Cerebellar nuclear complex (tissue), 1 donor: ENCODE measurements at places on chromosomes 1 and 21.

DNA sequence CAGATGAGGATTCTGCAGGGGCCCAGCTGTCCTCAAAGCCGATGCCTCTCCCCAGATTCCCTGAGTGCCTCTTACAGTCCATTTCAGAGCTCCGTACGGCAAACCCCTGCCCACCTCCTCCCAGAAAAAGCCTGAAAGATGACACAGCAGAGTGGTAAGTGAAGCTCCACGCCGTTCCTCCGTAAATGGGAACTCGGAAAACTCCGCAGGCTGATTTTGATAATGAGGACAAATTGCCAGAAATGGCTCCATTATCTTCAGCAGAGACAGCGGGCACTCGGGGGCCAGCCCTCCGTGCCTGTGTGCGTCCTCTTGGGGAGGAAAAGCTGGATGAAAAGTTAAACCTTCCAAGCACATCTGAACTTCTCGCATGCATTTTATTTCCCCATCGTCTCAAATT is 81.1 kb downstream of the NPHP4 start:
- no peak for DNase-seq

- DNase-seq: no peak
Observed at GRCh38 chr1:202711949-202712635, 1.8 kb upstream of the SYT2 start.

- DNase-seq: no peak
Observed at GRCh38 chr1:192363177-192363576, 46.4 kb downstream of the RGS21 start.

- no peak for DNase-seq
Observed at GRCh38 chr1:9373619-9374018, 80.9 kb downstream of the SPSB1 start.

DNA sequence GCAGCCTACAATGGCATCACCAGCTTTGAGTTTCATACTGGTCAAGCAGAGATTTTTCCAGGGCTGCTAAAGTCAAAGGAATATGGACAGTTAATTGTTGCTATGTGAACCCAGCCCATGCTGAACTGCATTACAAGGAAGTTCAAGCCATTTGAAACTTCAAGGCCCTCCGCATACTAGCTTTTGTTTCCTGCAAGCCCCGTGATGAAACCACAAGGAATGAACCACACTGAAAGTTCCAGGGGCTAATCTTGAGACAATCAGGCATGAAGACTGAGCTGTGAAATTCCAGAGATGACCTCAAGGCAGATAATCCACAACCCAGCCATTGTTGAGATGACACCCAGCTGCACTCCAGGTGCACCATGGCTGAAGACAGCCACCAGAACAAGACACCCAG is 180.8 kb downstream of the C1orf21 start:
- DNase-seq: no peak

GRCh38 chr1:72170246-72170645 is 112.1 kb downstream of the NEGR1 start:
- DNase-seq: no peak

GRCh38 chr1:35745124-35745730 is 24.6 kb downstream of the CLSPN start:
- no peak for DNase-seq

- no peak for DNase-seq
Observed at GRCh38 chr1:215241451-215241850, 158.9 kb downstream of the KCNK2 start.

DNA sequence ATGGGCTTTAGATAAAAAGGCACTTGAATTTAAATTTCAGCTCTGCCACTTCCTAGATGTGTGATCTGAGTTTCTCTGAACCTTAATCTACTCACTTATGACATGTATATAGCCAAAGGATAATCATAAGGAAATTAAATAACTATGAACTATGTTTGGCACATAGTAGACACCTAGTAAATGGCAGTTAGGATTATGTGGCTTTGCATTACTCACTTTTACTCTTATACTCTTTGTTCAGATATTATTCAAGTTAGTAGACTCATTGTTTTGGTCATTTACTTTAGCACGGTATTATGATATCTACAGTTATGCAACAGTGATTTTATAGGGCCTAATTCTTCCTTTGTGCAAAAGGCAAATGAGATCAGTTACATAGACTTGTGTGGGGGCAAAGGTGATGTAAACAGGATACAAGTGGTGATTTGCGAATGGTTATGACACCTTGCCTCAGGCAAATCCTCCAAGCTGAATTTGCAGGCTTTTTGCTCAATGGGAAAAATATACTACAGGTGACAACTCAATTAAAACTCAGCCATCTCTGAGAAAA is 297.2 kb upstream of the PBX1 start:
- DNase-seq: no peak

DNA sequence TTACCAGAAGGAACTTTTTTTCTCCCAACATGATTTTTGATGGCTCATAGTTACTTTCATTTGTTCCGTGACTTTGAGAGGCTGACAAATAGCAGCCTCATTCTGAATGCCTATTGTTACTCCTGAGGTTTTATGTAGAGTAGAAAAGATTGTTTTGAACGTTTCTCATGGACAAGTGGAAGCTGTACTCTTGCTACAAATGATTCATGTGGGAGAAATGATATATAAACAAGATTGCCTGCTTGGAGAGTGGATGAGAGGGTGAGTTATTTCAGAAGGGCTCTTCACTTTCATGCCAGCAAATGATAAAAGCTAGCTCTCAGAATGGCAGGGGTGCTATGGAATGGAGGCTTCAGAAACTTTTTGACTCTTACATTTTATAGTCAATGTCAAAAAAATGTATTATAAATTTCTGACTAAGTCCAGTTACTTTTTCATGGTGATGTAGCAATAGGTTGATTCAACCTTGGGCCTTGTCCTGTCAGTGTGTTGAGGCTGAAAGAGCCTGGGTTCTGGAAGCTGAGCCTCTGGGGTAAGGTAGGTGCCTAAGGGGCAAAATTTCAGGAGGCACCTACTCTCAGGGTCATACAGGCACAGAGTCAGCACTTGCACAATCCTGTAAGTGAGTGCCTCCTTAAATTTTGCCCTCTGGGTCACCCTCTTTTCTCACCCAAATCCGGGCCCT is 19.4 kb downstream of the JUN start:
- DNase-seq: no peak

GRCh38 chr1:175192111-175192629 is 406 bp downstream of the KIAA0040 start:
- DNase-seq: no peak

DNA sequence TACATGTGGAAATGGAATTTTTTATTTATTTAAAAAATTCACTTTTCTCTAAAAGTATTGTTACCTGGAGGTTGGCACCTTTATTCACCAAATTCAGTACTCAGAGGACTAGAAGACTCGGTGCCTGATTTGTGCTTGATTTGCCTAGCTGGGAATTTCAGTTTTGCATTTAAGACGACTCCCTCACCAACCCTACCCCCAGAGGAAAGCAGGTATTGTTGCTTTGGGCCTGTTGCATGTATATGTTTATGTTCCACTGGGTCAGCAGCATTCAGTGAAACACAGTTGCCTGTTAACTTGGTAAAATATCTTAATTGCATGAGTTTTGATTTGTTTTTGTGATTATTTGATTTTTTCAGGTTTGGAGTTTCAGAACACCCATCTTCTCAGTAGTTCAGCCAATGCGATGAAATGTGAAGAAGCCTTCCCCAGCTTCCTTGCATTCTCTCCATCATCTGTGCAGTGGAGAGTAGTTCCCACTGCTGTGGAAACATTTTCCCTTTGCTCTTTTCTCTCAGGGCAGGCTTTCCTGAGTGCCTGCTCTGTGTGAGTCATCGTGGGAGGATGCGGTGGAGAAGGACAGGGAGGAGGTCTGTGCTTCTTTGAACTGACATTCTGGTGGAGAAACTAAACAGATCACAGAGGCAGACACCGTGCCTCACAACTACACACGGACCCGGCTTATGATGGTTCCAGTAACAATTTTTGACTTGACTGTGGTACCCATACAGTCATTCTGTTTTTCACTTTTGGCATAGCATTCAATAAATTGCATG is 6.4 kb downstream of the ADARB1 start:
- no peak for DNase-seq

DNA sequence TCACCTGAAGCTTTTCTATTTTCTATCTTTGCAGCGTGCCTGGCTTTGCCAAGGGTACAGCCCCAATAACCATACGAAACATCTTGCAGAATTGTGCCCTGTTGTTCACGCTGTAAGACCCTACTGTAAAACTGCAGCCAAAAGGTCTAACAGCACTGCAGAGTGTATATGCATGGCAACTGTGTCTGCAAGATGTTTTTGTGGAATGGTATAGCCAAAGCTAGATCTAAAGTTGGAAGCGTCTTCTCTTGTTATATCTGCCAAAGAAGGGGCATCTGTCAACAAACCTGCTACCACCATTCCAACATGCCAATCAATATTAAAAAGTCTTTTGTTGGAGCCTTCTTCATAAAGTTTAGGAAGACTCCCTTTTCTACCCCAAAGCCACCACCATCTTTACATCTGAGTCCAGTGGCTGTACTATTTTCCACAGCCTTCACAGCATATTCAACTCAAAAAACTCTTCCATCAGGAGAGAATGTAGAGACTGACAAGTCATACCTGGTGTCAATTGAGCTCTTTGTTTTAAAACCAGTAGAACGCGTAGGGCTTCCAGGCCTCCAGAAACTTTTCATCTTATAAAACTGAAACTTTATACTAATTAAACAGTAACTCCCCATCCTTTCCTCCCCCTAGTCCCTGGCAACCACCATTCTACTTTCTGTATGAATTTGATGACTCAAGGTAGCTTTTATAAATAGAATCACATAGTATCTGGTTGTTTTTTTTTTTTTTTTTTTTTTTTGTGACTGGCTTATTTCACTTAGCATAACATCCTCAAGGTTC is 40.0 kb downstream of the ZSCAN20 start:
- no peak for DNase-seq

- no peak for DNase-seq
Observed at GRCh38 chr1:66168467-66168887, 365.5 kb upstream of the SGIP1 start.

GRCh38 chr1:28792644-28793121 is 19.3 kb upstream of the OPRD1 start:
- DNase-seq: no peak

- no peak for DNase-seq
Observed at GRCh38 chr1:119903443-119903835, 7.1 kb upstream of the ADAM30 start.

- no peak for DNase-seq
Observed at GRCh38 chr1:56403321-56403720, 176.0 kb downstream of the PLPP3 start.

DNA sequence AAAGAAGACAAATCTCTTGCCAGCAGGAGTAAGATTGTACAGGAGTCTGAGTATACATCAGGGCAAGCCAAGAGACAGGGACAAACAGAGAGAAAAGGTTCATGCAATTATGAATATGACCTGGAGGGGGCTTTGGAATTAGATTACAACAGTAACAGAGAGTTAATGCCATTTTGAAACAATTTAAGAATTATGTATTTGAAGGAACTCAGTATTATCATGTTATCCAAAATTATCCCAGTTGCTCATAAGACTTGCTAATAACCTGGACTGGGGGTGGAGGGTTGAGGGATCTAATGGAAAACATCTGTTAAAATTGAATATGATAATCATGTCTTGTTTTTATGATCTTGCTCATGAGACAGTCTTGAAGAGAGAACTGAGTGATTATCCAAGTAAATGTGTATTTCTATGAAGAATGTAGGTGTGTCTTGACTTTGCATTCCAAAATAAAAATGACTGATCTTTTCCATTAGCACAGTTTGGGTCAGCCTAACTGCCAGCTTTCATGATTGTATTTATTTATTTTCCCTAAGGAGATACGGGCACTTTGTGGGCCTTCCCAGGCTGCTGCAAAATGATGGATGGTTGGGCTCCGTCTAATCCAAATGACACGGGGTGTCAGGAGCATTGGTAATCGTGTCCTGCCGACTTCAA is 117.7 kb downstream of the ERG start:
- DNase-seq: no peak

DNA sequence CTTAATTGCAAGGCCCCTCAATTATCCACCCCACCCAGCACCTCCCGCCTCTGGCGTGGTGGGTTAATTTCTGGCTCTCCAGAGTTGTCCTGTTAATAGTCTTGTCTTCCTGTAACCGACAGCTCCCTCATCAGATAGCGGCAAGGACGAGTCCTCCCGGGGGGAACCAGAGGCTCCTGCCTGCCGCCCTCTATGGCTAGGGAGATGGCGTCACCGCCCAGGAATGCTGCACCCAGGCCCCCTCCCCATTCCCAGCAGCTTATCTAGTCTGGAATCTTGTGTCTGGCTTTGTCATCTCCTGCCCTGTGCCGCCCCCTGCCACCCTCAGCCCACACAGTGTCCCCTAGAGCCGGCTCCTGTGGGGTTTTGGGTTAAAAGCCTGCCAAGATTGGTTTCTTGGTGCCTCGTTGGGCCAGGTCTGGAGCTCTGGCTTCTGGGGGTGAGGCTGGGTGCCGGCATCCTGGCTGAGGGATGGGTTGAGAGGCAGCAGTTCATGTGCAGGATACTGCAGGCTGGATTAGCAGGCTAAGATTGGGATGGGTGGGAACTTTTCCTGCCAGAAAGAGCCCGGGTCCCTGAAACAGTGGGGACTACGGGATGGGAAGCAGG is 48.8 kb downstream of the EDN2 start:
- no peak for DNase-seq

DNA sequence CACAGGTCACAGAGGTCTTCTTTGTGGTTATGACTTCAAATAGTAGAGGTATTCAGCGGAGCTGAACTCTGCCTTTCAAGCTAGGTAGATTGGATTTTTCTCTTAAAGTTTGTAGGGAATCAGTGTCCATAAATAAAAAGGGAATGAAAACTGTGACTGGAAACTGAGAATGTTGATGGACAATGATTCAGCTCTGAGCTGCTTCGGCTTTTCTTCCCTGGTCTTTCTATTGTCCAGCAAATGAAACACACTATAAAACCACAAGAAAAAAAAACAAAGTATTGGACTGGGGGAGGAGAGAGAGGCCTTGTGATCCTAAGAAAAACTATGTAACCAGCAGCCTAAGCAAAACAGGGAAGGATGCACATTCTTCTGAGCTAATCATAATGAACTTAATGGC is 11.1 kb downstream of the TNNI3K start:
- no peak for DNase-seq

GRCh38 chr1:25832336-25833037 is 12.7 kb downstream of the MTFR1L start:
- no peak for DNase-seq

GRCh38 chr1:83692524-83693381 is 306.2 kb downstream of the TTLL7 start:
- DNase-seq: no peak

DNA sequence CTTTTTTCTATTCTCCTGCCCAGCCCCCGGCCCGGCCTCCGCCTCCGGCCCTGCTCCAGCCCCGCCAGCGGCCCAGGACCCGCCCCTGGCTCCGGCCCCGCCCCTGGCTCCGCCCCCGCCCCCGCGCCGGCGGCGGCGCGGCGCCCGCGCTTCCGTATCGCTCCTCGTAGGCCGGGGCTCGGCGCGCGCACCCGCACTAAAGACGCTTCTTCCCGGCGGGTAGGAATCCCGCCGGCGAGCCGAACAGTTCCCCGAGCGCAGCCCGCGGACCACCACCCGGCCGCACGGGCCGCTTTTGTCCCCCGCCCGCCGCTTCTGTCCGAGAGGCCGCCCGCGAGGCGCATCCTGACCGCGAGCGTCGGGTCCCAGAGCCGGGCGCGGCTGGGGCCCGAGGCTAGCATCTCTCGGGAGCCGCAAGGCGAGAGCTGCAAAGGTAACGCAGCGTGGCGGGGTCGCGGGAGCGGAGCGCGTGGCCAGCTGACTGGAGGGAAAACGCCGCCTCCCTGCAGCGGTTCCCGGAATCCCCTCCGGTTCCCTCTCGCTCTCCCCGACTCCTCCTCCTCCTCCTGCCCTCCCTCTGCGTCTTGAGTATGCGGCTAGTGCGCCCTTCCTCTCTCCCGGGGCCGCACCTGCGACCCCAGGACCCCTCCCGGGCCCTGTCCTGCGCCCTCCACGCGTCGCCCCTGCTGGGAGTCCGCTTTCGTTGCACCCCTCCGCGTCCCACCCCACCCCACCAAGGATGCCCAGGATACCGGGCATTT is at the start of gene IFNAR2:
TSS of gene IFNAR2 (plus strand) at position 155 of the 761 bp plus-strand sequence. CDS start 11,985 bp downstream, outside the sequence.
- no peak for DNase-seq
